Activated CD8-positive, alpha-beta memory T cell treated with anti-CD3 and anti-CD28 coated beads, Interleukin-2, amount 50 U/mL, for 4 hours (primary cell): ENCODE measurements at places on chromosomes 2 and 18.

DNA sequence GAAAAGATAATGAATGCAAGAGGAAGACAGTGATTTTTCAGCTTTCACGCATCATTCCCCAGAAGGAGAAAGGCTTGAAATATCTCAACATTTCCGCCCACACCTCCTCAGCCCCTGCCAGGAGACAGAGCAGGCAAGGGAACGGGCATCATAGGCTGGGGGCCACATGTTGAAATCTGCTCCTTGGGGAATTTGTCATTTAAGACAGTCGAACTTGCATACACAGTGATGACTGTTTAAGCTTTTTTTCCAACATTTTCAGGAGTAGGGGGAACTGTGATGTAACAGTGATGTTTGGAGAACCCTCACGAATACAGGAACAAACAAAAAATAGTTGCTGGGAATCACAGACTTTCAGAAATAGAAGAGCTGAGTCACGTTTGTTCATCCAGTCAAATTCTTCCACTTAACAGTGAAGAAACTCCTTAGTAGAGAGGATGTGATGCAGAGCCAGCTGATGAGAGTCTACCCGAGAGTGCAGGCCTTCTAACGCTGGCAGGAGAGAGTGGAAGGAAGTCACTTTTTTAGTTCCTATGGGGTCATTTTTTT is 266.8 kb downstream of the ALPK2 start:
- DNase-seq, result no peak

GRCh38 chr2:223107825-223108224 is 55.8 kb downstream of the KCNE4 start:
- no peak for DNase-seq

- DNase-seq, result no peak
Measured at GRCh38 chr18:13451661-13452387, 233.3 kb downstream of the LDLRAD4 start.

DNA sequence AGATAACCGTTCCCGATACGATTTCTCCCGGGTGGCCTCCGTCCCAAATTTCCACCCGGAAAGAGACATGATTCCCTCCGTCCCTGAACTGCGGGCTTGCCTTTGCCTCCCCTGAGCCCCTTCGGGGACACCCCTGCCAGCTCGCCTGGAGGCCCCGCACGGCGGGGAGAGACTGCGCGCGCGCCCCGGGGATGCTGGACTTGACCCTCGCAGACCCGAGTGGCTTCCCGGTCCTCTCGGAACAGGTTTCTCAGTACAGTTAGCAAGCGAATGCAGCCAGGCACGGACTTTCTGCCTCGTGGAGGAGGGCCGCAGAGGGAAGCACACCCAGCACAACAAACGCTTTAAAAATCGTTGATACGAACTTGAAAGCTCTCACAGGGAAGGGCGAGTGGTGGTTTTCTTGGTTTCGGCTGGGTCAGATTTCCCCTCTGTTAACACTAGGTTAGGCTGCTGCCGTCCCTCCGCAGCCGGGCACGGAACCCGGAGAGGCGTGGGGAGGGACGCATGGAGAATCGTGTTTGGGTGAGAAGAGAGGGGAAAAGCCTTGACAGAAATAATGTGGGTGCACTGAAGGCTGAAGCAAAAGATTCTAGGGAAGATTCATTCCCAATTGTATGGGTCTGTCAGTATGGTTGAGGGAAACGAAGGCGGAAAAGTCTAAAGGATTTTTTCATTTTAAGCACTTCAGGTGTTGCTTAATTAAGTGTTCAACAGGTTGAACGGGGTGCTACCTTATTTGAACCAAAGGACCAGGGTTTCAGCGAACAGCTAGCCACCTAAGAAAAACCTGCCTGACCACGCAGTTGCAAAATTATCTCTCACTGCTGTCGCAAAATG is 916 bp downstream of the TNFRSF11A start:
- peak; percentile 24 for DNase-seq

DNA sequence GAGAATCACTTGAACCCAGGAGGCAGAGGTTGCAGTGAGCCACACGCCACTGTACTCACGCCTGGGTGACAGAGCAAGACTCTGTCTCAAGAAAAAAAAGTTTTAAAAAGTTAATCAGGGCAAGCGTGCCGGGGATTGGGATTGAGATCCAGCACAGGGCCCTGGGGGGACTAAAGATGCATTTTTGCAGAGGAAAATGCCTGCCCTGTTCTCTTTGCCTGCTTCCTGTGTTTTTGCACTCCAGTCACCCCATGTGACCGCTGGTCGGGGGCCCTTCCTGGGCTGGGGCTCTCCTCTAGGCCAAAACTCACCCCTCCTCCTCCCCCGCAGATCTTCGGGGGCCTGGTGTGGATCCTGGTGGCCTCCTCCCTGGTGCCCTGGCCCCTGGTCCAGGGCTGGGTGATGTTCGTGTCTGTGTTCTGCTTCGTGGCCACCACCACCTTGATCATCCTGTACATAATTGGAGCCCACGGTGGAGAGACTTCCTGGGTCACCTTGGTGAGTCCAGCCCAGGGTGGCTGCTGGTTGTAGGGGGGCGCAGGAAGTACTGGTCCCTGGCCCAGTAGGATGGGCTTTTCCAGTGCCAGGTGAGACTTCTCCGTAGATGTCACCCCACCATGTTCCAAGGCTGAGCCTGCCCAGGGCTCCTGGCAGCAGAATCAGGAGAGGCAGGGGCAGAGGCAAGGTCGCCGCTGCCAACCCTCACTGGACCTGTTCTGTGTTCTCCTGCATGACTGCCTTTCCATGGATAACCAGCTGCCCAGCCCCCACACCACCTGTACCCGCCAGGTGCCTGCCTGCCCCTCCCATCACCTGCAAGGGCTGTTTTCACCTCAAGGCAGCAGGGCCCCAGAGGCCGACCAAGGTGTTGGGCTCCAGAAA is 22.4 kb downstream of the MAL start:
- DNase-seq, result no peak

GRCh38 chr18:79947054-79947755 is 4.2 kb downstream of the SLC66A2 start:
- no peak for DNase-seq

GRCh38 chr2:17303054-17303453 is 215.2 kb downstream of the RAD51AP2 start:
- DNase-seq, result no peak

- no peak for DNase-seq
Measured at GRCh38 chr18:45350404-45351156, 264.7 kb upstream of the SLC14A2 start.

DNA sequence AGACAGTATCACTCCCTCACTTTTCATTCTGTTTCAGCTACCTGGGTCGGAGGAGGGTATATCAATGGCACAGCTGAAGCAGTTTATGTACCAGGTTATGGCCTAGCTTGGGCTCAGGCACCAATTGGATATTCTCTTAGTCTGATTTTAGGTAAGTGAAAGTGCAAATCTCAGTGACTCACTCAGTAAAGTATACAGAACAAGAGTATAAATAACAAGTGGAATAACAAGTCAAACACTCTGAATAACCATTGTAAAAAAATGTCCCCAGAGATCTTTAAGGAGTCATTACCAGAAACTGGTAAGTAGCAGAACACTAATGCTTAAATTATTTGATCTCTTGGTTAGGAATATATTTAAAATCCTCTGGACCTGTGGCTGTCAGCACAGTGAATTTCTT is 5.7 kb downstream of the SLC5A7 start:
- no peak for DNase-seq

DNA sequence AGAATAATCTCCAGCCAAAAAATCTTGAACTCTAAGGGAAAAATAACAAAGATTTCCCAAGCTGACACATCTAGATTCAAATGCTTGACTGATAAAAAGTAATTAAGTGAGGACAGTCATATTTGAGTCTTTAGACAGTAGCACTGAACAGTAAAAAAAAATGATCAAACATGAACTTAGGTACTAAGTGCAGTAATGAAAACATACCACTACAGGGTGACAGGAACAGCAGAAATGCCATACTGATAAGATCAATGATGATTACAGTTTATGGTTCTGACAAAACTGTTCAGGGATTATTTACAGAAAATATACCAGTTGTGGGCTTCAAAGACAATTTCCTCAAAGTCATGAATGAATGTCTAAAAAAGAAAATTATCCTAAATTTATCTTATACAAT is 80.3 kb downstream of the OSBPL1A start:
- DNase-seq, result no peak

- DNase-seq, result no peak
Measured at GRCh38 chr18:56962322-56962721, 184.6 kb upstream of the BOD1L2 start.

DNA sequence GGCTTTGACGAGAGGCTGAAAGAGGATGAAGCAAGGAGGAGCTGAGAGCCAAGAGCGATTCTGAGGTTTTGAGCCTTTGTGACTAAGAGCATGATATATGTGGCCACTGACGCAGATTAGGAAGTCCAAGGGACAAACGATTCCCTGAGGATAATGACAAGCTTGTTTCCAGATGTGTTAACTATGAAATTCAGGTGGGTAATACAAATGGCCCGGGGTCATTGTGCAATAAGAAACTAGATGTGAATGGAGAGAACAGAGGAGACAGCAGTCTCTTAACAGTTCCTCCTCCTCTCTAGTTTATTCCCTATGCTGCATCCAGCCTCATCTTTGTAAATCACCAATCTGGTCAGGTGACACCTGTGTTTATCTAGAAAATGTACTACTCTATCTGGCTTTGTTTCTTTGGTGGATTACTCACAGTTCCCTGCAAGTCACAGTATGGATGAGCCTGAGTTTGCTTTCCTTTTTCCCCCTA is 84.2 kb downstream of the SOCS6 start:
- no peak for DNase-seq

GRCh38 chr2:99562516-99562915 is 72.7 kb upstream of the REV1 start:
- no peak for DNase-seq

GRCh38 chr2:55175254-55176093 is 56.6 kb downstream of the CLHC1 start:
- DNase-seq, result no peak

- no peak for DNase-seq
Measured at GRCh38 chr18:51020536-51020935, 9.5 kb upstream of the SMAD4 start.

DNA sequence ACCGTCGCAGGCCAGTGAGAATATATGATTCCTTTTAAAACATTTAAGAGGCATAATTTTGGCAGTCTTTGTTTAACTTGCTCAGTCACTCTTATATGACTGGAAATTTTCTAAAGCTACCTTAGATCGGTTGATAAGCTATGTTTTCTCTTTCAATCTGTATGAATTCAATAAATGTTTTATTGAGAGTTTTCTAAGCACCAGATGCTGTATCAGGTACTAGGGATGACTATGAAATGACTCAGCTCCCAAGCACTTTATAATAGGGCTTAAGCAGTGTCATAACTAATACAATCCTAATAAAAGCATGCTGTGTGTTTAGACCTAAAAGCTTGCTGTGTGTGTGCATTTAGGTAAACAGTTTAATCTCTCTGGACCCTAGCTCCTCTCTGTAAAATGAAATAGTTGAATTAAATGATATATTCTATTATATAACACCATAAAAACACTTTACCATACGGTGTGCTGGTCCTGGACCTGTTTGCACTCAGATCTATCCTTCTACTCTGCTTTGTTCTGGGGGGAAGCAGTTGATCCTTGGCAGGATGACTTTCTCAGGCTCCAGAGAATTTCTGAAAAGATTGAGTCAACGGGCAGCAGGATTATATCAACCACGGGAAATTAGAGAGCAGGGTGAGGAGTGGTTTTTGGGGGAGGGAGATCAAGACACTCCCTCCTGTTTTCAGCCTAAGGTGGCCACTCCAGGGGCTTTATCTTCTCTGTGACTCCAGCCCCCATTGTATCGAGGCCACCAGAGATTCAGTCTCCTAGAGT is 26.1 kb upstream of the SLC38A11 start:
- DNase-seq, result no peak

DNA sequence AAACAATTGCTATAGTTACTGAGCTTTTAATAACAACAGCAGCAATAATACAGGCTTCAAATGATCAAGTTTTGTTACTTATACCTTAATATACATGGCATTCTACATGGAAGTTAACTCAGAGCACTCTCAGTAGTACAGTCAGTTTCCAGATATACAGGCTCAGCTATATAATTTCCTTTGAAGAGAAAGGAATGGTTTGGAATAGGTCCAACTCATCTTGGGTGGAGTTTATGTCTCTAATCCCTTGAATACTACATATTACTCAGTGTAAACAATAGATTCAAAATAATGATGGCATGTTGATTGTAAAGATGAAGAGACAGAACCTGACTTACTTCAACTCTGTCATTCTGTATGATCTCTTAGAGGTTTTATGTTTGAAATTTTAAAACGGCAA is 174.9 kb downstream of the EPHA4 start:
- DNase-seq, result no peak
